ENCODE measurements at places on chromosomes 4 and X.

- no peak for DNase-seq
Measured at GRCh38 chr4:133402616-133403015, 253.5 kb downstream of the PCDH10 start.

DNA sequence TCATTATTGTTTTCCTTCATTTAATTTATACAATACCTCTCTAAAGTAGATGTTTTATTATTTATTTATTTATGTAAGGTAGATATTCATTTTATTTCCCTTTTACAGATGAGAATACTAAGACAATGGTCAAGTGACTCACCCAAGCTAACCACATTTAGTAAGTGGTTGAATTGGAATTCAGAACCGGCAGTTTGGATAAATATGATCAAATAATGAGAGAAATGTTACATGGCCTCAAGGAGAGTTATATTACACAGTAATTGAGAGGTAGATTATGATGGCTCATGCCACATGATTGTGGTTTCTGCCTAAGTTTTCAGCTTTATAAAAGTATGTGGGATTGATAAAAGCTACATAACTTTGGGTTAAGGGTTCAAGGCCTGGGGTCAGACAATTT lies 239.4 kb upstream of the BOD1L1 start:
- no peak for DNase-seq

DNA sequence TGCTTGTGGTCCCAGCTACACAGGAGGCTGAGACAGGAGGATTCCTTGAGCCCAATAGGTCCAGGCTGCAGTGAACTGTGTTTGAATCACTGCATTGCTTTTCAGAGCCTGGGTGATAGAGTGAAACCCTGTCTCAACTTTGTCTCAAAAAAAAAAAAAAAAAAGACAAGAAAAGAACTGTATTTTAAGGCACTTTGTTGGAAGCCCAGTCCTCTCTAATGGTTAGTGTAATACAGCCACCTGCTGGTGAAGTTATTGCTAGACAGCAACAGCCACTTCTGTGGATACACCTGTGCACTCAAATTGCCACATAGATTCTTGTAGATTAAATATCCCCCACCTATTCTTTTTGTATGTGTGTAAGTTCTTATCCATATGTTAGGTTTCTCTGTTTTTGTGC lies 10.1 kb upstream of the FGG start:
- DNase-seq = no peak

GRCh38 chrX:40391662-40392061 lies 189.1 kb upstream of the ATP6AP2 start:
- DNase-seq = no peak

- no peak for DNase-seq
Measured at GRCh38 chr4:155842080-155842479, 24.0 kb downstream of the ASIC5 start.

DNA sequence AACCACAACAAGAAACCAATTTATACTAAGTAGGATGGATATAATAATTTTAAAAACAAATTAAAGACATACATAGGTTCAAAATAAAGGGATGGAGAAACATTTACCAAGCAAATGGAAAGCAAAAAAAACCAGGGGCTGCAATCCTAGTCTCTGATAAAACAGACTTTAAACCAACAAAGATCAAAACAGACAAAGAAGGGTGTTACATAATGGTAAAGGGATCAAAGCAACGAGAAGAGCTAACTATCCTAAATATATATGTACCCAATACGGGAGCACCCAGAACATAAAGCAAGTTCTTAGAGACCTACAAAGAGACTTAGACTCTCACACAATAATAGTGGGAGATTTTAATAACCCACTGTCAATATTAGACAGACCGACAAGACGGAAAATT lies 66.6 kb downstream of the ATRX start:
- DNase-seq = no peak

- no peak for DNase-seq
Measured at GRCh38 chr4:162707962-162708361, 458.7 kb downstream of the NAF1 start.

DNA sequence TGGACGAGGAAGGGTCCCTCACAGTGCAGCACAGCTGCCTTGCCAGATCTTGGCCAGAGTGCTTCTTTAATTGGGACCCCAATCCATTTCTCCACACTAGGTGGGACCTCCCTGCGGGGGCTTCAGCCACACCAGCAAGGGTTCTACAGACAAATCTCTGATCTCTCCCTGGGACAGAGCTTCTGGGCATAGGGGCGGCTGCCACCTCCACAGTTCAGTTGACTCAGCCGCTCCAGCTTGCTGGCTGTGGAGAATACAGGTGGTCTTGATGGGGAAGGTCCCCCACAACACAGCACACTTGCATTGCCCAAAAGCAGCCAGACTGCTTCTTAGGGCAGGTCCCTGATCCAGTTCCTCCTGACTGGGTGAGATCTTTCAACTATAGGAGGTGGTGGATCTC lies 199.6 kb downstream of the EDA start:
- DNase-seq = no peak

DNA sequence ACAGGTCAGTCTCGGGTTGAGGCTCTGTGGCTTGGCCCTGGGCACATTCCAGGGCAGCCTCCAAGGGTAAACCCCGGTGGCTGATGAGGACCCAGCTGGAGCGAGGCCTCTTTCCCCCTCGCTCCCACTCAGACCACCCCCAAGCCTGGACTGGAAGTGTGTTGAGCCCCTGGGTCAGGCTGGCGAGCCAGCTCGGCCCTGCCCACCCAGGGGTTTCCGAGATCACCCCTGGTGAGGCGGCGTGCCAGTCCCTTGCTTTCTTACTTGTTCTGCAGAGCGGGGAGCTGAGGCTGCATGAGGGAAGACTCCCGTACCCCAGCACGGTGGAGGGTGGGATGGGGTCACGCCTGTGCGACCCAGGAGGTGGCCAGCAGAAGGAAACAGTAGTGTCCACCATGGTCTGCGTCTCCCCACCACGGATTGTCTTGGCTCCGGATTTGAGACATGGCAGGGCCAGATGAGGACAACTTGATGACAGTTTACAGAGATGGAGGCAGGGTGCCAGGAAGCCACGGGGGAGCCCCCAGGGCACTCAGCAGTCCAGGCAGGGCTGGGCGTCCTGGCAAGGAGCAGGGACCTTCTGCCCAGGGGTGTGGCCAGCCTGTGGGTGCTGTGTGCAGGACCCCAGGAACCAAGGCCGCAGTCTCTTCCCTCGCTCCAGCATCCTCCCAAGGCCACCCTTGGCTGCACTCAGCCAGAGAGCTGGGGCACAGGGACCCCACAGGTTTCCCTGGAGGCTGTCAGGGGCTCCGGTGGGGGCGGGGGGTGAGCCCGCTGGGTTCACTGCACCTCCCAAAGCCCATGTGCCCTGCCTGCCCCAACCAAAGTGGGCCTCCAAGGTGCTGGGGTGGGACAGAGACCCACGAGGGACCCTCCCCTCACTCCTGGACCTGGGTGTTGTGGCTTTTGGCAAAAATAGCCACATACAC lies 6.6 kb upstream of the FGFRL1 start:
- no peak for DNase-seq

GRCh38 chr4:146165840-146166239 lies 9.7 kb upstream of the LSM6 start:
- no peak for DNase-seq

DNA sequence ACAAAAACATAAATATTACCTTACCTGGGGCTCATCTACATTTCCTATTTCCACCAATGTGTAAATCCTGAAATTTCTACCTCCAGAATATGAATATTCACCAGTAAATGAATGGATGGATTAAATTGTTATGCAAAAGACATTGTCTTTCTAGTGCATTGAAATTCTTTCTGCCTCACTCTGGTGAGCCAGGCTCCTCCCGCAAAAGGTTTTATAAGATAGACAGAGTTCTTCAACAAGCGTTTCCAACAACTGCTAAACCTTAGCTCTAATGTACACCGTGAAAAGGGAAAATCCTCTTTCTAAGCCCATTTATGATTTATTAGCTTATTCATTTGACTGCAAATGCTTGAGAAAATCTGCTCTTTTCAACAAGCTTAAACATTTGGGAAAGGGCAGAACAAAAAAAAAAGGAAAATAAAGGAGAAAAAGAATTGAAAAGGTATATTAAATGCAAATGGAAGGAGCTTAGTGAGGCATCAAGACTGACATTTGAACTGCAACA lies 72.0 kb downstream of the LDB2 start:
- DNase-seq = no peak

- no peak for DNase-seq
Measured at GRCh38 chr4:100083289-100083688, 107.0 kb downstream of the DDIT4L start.

DNA sequence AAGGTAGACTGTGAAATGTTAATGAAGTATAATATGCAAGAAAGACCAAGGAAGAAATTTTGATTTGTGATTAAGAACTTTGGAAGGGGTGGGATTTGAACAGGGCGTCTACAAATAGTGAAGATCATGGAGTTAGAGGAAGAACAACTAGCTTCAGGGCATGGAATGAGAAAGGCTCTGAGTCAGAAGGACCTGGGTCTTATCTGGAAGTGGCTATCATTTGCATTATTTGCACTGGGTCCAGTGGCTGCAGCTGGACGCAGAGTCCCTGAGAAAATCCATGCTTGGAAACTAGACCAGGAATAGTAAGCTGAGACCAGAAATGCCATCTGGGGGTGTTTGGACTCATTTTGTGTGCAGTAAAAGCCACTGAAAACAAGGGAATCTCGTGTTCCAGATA lies 4.3 kb upstream of the LIMCH1 start:
- DNase-seq = no peak

DNA sequence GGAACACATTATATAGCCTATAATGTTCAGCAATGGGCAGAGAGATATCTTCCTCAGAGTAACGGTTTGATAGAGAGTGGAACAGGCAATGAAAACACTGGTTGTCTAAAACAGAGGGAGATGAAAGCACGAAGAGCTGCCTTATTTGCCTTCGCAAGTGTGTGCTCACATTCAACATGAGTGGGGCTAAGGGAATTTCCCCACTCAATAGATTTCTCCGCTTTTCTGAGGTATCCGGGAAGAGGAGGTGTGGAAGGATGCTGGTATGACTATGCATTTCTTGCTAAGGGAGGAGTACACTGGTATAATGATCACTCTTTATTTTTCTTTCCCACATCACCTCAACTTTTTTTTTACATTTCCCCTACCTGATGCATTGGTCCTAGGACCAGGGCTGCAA lies 7.8 kb upstream of the GPR82 start:
- DNase-seq = no peak

DNA sequence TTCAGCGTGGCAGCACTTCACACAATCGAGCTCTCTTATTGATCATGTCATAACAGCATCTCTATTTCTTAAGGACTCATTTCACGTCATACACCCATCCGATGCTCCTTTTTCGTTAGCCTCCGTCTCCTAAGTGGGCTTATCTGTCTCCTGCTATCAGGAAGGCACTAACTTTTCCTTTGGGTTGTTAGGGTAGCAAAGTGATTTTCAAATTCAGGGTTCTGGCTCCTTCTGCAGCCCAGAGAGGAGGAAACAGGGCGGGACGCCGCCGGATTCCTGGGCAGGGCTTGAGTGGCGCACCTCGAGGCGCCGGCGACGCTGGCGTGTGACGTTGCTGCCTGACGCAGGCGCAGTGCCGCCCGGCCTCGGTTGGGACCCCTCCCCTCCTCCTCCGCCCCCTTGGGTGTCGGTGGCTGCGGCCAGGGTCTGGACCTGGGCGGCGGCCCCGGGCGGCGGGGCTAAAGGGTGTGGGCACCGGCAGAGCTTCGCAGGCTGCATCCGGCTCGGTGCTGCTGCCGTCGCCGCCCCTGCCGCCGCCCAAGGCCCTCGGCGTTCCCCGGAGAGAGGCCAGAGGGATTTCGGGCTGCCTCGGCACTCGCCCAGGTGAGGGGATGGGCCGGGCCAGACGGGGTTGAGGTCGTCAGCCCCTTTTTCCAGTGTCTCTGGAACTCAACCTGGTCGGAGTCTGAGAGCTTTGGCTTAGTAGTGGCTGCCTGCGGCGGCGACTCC lies at the start of gene BLTP1:
TSS of gene BLTP1 (plus strand) at position 350 of the 729 bp plus-strand sequence. CDS start 18,317 bp downstream, outside the sequence.
- peak; percentile 70 for DNase-seq

DNA sequence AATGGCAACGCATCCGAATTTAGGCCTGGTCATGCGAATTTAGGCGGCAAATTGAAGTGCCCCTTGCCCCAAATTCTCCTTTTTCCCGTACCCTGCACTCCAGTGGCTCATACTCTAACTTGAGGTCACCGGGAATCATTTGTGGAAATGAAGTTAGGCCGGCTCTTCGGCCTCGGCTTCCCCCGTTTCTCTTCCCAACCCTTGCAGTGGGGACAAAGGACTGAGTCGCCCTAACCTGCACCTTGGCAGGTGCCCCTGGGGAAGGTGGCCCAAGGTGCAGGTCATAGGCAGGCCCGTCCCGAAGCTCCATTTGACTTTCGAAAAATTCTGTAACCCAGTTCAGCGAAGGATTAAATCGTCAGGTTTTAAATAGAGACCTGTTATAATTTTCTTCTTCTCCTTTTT lies 811 bp downstream of the SRD5A3 start:
- DNase-seq = no peak

GRCh38 chrX:9604111-9604907 lies 139.5 kb downstream of the TBL1X start:
- no peak for DNase-seq

DNA sequence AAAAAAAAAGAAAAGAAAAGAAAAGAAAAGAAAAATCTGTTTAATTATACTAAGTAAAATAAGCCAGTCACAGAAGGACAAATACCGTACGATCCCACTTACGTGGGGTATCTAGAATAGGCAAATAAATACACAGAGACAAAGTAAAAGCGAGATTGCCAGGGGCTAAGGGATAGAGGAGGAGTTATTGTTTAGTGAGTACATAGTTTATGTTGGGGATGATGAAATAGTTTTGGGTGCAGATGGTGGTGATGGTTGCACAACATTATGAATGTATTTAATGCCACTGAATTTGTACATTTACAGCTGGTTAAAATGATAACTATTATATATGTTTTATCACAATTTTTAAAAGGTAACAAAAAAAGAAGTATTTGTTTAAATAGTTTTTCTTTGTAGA lies 7.1 kb downstream of the CA5B start:
- no peak for DNase-seq

GRCh38 chr4:6925357-6925836 lies 15.8 kb downstream of the TBC1D14 start:
- no peak for DNase-seq
